Choroid plexus epithelial cell (primary cell): ENCODE measurements at places on chromosomes 3 and 15.

DNA sequence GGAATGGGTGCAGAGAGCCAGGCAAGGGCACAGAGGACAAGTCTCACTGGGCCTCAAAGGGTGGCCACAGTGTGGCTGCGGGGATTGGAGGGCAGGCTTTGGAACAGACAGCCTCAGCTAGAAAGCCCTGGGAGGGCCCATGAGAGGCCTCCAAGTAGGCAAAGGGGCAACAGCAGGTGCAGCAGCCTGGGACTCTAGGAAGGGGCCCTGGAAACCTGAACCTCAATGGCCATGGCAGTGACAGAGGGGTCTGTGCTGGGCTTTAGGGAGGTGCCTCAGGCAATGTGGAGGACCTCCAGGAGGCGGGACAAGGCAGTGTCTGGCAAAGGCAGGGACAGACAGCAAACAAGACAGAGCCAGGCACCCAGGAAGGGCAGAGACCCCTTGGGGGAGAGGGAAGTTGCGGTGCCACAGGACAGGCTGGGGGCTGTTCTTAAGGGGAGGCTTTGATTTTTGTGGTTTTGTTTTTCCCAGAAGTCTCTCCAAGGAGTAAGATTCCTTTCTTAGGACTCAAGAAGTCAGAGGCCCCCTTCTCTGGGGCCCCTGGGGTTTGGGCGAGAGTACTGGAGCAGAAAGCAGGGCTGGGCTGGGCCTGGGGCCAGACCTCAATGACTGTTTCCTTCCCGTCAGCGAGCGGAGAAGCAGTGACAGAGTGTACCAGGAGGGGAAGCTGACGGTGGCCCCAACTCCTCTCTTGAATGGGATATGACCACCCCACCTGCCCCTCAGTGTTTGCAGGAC, 9.7 kb downstream of the STOML1 start:
- DNase-seq = peak; percentile 91

DNA sequence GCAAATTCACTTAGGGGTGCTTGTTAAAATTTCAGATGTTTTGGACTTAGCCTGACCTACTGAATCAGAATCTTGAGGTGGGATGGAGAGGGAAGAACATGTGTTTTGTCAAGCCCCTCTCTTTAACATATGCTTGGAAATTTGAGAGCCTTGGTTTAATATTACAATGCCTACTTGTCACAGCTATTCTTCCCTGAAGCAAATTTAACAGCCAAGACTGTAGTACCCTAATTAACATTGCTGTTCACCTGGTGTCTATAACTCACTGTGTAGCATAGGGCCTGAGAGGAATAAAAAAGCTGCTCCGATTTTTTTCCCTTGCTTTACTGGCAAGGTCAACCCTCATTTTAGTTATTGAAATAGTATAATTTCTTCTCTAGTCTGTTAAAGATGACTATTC, 880.1 kb downstream of the CADM2 start:
- DNase-seq = no peak

GRCh38 chr3:51295625-51296024, 89.5 kb upstream of the MANF start:
- DNase-seq = no peak

GRCh38 chr3:134790065-134790464, 5.0 kb upstream of the EPHB1 start:
- no peak for DNase-seq

- DNase-seq = no peak
Observed at GRCh38 chr3:50652709-50653108, 22.0 kb upstream of the DOCK3 start.

GRCh38 chr3:164879201-164879600, 199.1 kb downstream of the SI start:
- no peak for DNase-seq

- DNase-seq = no peak
Observed at GRCh38 chr3:50571486-50571885, 2.2 kb downstream of the HEMK1 start.

DNA sequence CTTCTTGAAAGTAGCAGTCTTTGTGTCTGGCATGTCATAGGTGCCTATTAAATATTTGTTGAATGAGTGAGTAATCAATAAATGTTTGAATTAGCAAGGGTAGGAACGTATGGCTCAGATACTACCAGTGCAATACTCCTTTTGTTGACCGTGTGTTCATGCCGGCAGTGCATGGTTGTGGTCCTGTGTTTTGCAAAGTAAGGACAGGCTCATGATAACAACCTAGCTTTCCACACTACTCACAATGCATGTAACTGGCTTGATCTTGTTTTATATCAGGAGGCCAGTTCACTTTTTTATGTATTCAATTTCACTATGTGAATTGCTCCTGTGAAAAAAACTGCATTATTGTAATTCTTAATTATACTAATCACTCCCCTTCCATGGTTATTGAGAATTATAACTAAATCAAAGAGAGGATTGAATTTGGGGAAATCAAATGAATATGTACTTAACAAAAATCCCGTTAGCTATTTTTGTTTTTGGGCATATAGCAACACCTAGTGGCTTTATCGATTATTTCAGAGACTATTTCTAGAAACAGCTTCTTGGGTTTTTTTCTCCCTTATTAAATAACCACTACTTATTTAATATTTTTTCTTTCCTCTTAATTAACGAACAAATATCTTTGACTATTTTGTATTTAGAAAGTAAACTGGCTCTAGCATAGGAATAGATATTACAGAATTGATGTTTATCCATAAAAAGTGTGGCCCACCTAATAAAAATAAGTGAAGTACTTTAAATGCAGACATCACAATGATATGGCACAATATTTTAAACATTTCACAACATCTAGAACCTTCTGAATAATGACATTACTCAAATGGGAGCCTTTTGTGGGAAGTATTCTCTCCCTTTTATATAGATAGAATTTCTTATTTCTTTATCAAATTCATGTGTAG, 218.5 kb downstream of the BBX start:
- DNase-seq = peak; percentile 62

DNA sequence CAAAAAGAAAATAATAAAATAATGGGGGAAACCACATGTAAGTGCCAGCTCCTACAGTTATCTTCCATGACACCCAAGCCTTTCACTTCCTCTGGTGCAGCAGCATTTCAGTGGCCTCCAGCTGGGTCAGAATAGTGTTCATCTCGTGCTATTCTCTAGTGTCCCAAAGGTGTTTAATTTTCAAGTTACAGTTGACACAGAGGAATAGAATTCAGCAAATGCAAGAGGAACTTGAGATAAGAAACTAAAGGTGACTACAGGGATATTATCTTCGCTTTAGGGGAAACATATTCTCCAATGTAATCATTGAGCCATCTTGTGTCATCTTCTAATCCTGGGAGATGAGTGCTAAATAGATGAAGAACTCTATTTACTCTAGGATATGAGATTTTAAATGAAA, 212.8 kb downstream of the EPHA3 start:
- no peak for DNase-seq

GRCh38 chr15:83747718-83748110, 93.8 kb downstream of the ADAMTSL3 start:
- no peak for DNase-seq

DNA sequence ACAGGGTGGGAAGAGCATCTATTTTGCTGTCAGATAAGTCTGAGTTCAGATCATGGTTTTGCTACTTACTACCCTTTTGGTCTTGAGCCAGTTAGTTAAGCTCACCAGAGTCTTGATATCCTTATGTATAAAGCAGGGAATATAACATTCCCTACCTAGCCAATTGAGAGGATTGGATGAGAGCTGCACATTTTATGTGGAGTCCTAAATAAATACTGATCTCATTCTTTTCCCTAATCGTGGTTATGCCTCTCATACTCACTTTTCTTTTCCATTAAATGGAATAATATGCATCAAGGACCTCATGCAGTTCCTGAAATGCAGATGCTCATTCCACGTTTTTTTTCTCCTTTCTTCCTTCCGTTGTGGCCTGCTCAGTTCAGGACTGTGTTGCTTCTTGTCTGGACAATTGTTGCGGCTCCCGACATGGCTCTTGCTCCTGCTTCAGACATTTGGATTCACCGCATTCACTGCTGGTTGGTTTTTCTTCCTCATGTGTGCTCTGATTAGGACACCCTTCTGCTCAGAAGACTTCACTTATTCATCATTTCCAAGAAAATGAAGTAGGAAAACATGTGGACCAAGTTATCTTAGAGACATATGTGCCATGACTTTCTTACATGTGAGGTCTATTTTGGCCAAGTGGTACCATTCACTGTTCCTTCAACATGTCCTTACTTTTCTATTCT, 90.2 kb downstream of the NFKBIZ start:
- peak; percentile 26 for DNase-seq

DNA sequence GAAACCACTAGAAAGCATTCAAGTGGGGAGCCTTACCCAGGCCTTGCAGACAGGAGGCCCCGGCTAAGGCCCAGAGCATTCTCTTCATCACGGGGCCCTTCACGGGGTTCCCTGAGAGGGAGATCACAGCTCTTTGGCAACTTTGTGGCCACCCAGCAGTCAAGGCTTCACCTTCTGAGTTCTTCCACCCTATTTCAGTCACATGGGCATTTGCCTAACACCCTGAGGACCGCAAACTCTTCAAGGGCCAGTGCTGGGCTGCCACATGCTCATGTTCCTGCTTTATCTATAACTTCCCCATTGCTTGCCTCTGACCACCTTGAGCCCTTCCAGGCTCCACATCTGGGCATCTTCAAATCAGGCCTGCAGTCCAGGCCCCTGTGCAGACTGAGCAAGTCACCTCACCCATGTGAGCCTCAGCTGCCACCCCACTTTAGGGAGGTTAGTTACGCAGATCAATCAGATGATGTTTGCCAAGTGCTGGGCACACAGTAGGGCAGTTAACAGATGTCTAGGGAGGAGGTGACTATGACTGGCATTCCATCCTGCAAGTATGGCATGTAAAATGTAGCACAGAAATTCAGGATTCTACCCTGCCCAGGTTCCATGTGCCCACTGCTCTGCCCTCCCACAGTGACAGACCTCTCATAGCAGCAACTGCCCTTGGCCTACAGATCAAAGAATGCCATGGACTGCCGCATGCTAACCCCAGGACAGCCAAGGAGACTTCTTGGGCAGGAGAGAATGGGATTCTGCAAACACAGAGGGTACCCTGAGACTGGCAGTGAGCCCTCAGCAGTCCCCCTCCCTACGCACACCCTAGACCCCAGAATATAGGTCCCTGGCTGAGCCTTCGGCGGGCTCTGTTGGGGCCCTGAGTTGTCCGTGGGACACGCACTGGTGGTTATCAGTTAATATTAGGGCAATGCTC, 37.6 kb upstream of the ZNF710 start:
- DNase-seq = no peak

GRCh38 chr3:147414390-147415138, 5.4 kb downstream of the ZIC1 start:
- DNase-seq = no peak

GRCh38 chr15:57494581-57494980, 97.1 kb upstream of the MYZAP start:
- no peak for DNase-seq

- no peak for DNase-seq
Observed at GRCh38 chr15:36970522-36970921, 129.8 kb downstream of the MEIS2 start.

DNA sequence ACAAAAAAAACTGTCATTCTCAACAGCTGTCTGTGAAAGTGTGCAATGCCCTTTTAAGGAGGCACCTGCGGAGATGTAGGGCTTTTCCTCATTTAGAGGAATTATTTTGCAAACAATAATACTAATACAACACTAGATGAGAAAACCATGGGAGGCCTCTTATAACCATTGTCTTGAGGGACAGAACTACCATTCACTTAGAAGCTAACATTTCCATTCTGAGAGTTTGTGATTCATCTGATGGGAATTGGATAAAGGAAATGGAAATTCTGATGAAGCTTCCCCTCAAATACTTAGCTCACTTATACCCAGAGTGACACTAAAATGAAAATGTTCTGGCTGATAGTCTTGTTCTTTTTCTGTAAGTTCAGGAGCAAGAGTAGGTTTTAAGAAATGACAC, 147.7 kb downstream of the CADPS start:
- peak; percentile 2 for DNase-seq

- DNase-seq = no peak
Observed at GRCh38 chr3:34881026-34881425, 758.3 kb upstream of the ARPP21 start.

GRCh38 chr15:58043192-58043903, 22.2 kb downstream of the ALDH1A2 start:
- DNase-seq = peak; percentile 66

DNA sequence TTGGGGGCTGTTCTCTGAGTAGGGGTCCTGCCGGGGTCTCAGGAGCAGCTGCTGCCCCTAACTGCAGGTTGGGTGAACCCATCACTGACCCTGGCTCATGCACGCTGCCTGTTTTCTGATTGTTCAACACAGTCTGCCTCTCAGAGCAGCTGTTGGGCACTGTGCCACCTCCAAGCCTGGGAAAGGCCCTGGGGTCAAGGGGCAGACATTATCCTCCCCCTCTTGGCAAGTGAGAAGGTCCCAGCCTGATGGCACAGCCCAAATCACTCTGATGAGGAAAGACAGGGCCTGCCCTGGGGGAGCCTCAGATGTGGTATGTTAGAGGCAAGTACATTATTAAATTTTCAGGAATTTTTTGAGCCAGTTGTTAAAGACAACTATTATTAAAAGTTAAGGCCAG, 14.1 kb upstream of the GNAT1 start:
- no peak for DNase-seq

DNA sequence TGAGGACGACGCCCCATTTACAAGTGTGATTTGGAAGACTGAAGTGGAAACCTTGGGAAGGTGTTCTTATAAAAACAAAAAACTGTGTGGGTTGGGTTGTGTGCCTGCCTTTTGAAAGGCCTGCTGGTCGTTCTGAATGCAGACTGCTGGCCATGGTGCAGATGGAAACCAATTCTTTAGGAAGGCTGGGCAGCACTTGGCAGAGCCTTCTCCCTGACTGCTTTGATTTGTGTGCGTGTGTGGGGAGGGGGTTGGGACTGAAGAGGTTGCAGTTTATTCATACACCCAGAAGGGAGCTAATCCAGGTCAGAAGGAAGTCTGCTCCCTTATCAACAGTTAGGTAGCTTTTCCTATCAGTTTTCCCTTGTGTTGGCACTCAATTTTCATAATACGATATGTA, 288.7 kb downstream of the SOX2 start:
- DNase-seq = no peak

DNA sequence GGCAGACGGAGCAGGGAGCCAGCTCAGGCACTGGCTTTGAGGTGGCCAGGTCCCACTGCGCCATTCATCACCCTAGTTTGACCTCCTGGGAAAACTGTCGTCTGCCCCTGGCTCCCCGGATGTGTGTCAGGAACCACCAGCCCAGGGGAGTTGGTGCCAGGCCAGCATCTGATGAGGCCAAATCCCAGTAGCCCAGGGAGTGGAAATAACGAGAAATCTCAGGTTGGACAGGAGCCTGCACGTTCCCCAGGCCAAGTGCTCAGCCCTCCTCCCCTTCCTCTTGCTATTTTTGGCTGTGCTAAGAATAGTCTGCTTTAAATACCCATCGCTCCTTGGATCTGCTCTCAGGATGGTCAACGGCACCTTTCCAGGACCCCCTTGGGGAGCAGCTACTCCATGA, 93.1 kb upstream of the RPL32 start:
- peak; percentile 40 for DNase-seq

DNA sequence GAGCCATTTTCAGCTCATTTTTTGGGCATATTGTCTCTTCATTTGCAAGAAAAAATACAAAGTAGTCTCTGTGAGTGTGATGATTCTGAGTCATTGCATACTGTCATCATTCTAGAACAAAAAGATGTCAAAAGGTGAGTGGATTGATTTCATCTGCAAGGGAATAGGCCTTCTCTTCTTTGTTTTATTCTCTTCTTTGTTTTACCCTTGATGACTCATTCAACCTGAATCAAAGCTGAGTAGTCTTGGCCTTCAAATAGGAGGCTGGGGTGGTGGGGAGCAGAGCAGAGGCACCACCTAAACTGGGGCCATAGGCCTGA, 25.4 kb downstream of the CYP19A1 start:
- DNase-seq = no peak

- DNase-seq = no peak
Observed at GRCh38 chr3:182585532-182586150, 207.7 kb upstream of the ATP11B start.
